ENCODE measurements at places on chromosomes 13 and 19. TPM values are rescaled to one million over a fixed set of nuclear protein-coding genes. Genes with fewer than 3 reads are reported as not detected.

GRCh38 chr19:5803441-5803751 is 1.5 kb upstream of the NRTN start:
- DNase-seq: no peak

GRCh38 chr19:29965492-29965891 is 23.5 kb downstream of the URI1 start:
- DNase-seq: no peak

- DNase-seq: no peak
These were observed 2.8 kb downstream of the GFY start for GRCh38 chr19:49427855-49428546.

GRCh38 chr13:42894765-42895243 is 97.2 kb downstream of the EPSTI1 start:
- DNase-seq: no peak

DNA sequence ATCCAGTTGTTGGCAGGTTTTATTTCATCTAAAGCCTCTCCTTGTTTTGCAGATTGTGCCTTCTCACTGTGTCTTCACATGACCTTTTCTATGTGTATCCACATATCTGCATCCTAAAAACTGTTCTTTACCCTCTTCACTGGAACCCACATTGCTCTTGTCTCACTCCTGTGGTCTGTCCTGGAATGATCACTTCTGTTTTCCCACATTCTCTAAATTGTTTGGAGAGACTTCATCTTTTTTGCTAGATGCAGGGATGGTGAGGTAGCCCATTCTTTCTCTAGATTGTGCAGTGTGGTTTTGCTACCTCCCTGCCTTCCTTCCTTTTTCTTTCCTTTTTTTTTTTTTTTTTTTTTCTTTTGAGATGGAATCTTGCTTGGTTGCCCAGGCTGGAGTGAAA is 608.6 kb upstream of the MIR17HG start:
- DNase-seq: no peak

DNA sequence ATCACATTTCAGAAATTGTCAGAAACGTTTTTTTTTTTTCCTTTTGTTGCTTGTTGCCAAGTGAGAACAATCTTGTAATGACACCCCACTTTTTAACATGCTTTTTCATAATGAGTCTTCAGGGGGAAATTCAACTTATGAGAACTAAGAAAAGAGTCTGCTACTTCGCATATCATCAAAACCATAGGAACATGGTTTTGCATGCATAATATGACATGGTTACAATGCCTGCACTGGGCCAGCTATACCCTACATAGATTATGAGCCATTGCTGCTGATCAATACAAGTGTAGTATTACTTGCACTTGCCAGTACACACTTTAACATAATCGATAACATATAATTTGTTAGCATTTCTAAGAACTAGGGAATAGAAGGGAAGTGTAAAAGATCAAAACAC is 191.0 kb upstream of the NBEA start:
- no peak for DNase-seq

GRCh38 chr19:38838208-38838985 is 6.8 kb upstream of the ECH1 start:
- peak; percentile 60 for DNase-seq

GRCh38 chr19:15368798-15369593 is 10.6 kb downstream of the AKAP8 start:
- DNase-seq: peak; percentile 69

- no peak for DNase-seq
These were observed 36.7 kb upstream of the WDFY2 start for GRCh38 chr13:51547425-51548176.

GRCh38 chr19:12800923-12801465 is 606 bp downstream of the PRDX2 start:
- DNase-seq: peak; percentile 84

- DNase-seq: no peak
These were observed 856.6 kb upstream of the KLHL1 start for GRCh38 chr13:70964874-70965273.

DNA sequence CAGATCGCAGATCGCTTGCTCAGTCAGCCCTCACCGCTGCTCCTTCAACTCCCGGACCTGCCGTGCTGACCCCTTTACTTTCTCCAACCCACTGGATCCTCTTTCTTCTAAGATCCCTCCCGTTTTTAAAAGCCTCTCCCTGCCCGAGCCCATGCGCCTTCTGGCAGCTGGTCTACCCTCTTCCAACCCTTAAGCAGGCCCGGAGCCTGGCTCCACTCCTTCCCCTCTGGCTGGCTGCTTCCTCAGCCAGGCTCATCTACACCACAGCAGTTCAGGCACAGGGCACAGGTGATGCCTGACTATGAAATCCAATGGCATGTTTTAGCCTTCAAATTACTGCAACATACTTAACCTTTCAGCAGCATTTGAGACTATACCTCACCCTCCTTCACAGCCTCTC is 63.8 kb upstream of the PABPC3 start:
- peak; percentile 43 for DNase-seq

GRCh38 chr13:101596803-101597202 is 144.3 kb downstream of the ITGBL1 start:
- no peak for DNase-seq

- no peak for DNase-seq
These were observed 465.3 kb downstream of the COG6 start for GRCh38 chr13:40120781-40121180.

DNA sequence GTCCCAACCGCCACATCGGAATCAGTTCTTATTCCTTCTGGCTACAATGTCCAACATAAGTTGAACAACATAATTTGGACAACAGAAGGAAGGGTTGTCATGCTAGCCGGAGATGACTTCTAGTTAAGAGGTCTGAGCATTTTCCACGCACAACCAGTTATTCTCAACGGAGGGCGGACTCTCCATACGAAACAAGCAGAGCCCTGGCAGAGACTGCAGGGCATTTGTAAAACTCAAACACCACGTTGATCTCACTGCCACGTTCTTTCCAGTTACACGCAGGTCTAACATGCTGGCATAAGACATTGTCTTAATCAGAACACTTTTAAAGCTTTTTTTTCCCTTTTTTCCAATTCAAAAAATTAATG is 38.3 kb upstream of the DCUN1D2 start:
- DNase-seq: no peak

- DNase-seq: no peak
These were observed 343.5 kb downstream of the TEX29 start for GRCh38 chr13:111663953-111664421.

DNA sequence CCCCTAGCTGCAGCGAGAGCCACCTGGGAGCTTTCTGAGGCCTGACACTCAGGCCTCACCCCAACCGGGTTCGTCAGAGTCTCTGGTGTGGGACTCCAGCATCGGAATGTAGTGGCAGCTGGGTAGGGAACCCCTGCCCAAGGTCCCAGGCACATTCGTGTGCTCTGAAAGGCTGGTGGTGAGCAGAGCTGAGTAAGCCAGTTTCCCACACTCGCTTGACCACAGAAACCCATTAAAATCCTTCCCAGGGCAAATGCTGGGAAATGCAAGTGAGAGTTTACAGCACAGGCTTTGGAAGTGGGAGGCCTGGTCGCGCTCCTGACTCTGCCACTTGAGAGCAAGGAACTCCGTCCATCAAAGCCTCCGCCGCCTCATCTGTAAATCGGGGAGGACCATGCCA is 4.2 kb downstream of the TRAPPC6A start:
- DNase-seq: no peak

GRCh38 chr13:50248516-50249143 is 233.4 kb downstream of the KCNRG start:
- DNase-seq: no peak

- DNase-seq: peak; percentile 57
These were observed 48.8 kb downstream of the CD320 start for GRCh38 chr19:8259142-8259921.

GRCh38 chr13:50209631-50210030 is 194.4 kb downstream of the KCNRG start:
- no peak for DNase-seq

DNA sequence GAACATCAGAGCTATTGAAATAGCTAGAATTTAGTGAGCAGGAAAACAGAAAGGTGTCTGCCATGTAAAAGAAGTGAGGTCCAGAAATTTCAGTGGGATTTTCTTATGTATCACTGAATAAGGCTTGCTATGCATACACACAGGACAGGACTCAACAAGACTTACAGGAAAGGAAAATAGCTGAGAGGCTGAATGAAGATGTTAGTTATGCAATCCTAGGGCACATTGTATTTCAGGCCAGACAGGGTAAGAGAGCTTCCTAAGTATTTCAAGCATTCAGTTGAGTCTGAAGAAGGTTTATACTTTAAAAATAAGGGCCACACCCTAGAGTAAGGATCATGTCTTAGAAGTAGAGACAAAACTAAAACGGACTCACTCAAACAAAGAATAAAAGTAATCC is 419.9 kb upstream of the PRR20A start:
- DNase-seq: no peak

GRCh38 chr13:73278186-73278585 is 219.4 kb downstream of the KLF5 start:
- no peak for DNase-seq

DNA sequence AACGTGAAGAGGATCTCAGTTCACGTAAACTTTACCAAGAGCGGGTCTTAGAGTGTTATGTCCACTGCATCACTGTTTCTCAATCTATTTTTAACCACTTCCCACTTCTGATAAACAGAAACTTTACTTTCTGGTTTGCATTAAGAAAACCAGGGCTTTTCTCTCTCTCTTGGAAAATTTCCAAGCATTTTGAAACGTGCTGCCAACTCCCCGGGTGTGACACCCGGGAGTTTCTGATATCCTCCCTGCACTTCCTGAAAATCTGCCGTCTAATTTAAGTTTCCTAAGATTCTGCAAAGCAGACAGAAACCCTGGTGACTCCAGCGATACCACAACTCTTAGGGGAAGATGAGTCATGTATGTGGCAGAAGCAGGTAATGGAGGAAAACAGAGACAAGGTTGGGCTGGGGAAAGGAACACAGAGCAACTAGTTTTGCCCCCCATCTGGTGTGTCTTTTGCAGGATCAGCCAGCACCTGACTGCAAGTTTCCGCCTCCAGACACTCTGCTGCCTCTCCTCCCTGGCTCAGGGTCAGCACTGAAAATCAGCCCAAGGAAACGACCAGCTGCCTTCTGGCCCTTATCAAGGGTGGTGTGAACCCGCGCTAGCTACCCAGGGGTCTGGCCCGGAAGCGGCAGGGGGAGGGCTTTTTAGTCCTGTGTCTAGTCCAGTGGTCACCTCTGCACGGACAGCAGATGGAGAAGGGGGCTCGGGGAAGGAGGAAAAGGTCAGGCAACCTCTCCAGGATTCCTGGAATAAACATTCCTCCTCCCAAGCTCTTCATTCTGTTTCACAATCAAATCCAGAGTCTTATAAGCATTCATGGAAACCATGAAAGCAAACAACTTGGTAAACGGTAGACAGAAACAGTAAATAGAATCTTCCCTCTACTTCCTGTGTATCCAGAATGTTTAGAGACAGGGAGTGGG is 11.3 kb upstream of the FFAR2 start:
- no peak for DNase-seq

DNA sequence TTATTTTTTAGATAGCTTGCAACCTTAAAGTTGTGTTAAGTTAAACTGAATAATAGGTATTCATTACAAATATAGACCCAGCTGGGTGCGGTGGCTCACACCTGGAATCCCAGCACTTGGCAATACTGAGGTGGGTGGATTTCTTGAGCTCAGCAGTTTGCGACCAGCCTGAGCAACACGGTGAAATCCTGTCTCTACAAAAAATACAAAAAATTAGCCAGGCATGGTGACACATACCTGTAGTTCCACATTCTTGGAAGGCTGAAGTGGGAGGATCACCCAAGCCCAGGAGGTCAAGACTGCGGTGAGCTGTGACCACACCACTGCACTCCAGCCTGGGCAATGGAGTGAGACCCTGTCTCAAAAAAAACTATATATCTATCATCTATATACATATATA is 386.5 kb downstream of the PCDH17 start:
- no peak for DNase-seq

DNA sequence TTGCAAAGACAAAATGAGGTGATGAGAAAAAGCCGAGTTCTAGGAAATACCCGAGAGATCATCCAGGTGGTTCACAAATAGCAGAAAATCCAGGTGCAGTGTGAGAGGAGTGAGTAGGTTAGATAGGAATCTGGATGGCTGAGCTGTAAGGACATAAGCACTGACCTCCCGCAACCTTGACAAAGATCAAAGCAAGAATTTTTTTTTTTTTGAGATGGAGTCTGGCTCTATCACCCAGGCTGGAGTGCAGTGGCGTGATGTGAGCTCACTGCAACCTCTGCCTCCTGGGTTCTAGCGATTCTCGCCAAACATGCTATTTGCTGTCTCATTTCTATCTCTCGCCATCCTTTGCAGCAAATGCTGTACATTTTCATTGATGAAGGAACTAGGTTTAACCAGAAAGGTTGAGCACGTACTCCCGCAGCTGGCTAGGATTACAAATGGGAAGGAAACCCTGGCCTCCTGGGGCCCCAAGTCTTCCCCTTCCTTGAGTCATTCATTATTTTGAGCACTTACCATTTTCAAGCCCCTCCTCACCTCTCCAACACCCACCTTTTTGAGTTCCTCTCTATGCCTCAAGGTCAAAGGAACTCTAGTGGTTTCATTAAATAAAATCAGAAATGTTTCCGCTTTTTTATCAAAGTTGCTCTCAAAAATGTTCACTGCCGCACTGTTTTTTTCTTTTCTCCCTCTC is 38.8 kb downstream of the NLRP12 start:
- no peak for DNase-seq

DNA sequence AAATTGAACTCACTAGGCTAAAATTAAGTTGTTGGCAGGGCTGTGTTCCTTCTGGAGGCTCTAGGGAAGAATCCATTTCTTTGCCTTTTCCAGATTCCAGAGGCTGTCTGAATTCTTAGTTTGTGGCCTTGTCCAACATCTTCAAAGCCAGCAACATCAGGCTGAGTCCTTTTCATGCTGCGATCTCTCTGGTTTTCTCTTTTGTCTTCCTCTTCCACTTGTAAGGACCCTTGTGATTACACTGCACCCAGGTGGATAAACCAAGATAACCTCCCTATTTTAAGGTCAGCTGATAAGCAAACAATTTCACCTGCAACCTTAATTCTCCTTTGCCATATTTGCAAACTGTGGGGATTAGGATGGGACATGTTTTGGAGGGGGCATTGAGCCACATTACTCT is 11.5 kb downstream of the UTP14C start:
- no peak for DNase-seq

DNA sequence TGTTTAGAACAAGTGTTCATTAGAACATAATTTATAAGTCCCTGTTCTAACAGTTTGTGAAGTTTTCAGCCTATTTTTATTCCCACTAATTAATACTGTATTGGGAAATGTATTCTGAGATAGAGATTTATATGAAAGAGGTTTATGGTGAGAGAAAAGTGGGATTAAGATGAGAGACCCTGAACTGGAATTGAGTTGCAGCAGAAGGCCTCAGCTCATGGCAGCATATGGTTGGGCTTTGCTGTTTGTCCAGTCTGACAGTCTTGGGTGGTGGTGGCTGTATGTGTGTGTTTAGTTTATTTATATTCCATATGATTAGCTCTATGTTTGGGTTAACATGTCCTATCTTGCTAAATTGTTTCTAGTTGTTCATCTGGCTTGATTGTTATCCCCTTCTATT is 575.1 kb downstream of the SLITRK5 start:
- DNase-seq: no peak

MCF2L gene
- total RNA-seq: 17.0 TPM

BRME1 gene
- total RNA-seq: 2.9 TPM

COX7A1 gene
- 20.4 TPM for total RNA-seq

TRPC4 gene
- 0.13 TPM for total RNA-seq

OVOL3 gene
- not detected for total RNA-seq

ARRDC2 gene
- total RNA-seq: 48.7 TPM

ATP12A gene
- total RNA-seq: not detected

PDE4C gene
- total RNA-seq: 1.4 TPM

CGB1 gene
- not detected for total RNA-seq

C5AR2 gene
- 31.8 TPM for total RNA-seq

PCDH8 gene
- not detected for total RNA-seq

ZNF554 gene
- total RNA-seq: 3.6 TPM

GJA3 gene
- 0.32 TPM for total RNA-seq

ILF3 gene
- 150 TPM for total RNA-seq
